Stimulated activated CD8-positive, alpha-beta memory T cell treated with anti-CD3 and anti-CD28 coated beads, Interleukin-4, amount 100 ng/mL, for 1 hour (primary cell): ENCODE measurements at places on chromosomes 3 and 15.

DNA sequence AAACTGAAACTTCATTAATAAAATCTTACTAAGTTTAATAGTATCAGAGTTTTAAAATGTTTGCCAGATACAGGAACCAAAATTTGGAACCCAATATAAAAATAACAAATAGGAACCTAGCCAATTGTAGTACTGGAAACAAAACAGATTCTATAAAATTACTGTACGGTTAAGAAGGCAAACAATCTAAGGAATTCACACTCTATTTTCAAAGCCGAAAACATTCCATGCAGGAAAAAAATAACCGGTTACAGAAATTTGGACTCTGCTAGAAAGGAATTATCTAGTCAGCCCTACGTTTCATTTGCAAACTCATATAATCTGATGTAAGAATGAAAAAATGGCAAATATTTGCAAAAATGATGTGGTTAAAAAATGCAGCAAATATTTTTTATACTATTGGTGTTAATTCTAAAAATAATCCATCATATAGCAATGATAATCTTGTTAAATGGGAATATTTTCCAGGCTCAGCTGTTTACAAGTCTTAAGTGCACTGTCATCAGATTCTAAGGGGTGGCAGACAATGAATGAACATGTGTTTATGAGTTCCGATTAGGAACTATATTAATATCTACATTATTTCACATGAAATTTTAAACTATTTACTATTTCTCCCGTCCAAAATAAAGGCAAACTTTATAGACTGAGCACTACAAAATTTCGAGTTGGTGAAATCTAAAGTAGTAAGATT lies 58.1 kb downstream of the DCBLD2 start:
- DNase-seq, result no peak

DNA sequence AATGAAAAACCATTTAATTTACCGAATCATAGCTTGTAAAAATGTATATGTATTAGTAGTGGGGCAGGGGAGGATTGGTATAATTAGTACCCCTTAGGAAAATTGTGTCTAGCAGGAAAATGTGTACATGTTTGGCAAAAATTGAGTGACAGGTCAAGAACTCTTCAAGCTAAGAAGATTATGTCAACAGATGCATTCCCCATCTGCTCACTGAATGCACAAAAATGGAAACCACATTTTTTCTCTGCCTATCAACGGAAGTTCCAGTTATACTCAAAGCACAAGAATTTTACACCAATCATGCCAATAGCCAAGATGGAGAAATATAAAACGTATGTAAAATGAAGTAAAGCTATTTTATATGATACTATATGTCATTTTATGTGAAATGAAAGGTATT lies 377.8 kb downstream of the KCNH8 start:
- no peak for DNase-seq

GRCh38 chr3:195352895-195353488 lies 82.0 kb upstream of the XXYLT1 start:
- no peak for DNase-seq

- DNase-seq, result no peak
Measured at GRCh38 chr3:24679429-24679828, 184.8 kb upstream of the THRB start.

DNA sequence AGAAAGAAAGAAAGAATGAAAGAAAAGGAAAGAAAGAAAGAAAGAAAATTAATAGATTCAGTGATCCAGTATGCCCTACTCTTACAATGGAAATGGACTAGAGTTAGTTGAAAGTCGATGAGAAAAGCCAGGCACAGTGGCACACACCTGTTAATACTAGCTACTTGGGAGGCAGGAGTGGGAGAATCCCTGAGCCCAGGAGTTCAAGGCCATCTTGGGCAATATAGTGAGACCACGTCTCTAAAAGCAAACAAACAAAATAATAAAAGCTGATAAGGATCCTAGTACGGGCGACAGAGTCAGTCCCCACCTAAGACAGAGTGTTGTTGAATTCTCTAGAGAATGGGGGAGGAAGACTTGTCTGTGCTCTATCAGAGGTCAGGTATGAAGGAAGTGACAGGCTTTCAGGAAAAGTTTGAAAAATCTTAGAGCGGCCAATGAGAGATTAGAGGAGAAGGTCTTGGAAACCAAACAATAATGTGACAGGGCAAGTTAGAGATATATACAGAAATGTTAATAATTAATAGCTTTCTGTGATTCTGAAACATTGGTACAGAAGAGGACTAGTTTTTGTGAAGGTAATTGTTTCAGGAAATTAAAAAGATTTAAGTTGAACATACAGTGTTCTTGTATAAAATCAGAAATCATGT lies 117.9 kb upstream of the PTX3 start:
- no peak for DNase-seq

DNA sequence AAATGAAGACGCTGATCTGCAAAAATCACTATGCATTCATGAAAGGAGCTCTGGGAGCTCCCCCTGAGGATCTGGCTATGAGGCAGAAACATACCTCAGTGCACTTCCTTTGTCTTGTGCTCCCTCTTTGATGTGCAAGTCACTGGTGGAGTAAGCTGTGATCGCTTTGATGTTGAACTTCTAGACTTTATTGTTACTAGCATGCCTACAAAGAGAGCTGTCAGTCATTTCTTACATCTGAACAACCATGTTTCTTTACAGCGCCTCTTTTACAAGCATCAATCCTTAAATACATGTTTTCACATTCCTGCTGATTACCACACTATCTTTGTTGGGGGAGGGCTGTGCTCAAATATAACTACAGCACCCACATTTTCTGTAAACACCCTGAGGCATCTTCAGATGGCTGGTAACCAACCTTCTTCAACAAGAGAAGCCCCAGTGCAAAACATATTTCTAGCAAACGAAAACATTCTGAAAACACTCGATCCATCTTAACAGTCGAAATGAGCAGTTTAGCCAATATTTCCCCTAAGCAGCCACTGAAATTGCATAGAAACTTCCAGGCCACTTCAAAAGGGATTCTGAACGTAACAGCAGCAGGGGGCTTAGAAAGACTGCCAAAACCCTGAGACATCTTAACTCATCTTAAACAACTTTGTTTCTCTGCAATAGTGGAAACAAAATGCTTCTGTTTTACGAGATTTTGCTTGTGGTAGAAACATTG lies 101.9 kb upstream of the ICE2 start:
- no peak for DNase-seq

- no peak for DNase-seq
Measured at GRCh38 chr3:172285844-172286243, 162.4 kb downstream of the GHSR start.

DNA sequence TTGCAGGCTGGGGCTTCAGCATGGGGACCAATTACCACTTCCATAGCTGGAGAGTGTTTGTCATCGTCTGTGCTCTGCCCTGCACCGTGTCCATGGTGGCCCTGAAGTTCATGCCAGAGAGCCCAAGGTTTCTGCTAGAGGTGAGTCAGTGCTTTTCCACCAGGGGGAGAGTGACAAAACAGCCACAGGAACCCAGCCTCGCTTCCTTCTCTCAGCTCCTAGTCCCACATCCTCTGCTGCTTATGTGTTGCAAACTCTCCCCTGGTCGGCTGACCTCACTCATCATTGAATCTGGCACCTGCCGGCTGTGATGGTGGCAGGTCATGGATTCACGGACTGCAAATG lies 158.3 kb downstream of the SV2B start:
- no peak for DNase-seq

- DNase-seq, result no peak
Measured at GRCh38 chr15:25844981-25845680, 18.0 kb downstream of the ATP10A start.

GRCh38 chr15:62603742-62604141 lies 438.7 kb upstream of the C2CD4B start:
- no peak for DNase-seq

DNA sequence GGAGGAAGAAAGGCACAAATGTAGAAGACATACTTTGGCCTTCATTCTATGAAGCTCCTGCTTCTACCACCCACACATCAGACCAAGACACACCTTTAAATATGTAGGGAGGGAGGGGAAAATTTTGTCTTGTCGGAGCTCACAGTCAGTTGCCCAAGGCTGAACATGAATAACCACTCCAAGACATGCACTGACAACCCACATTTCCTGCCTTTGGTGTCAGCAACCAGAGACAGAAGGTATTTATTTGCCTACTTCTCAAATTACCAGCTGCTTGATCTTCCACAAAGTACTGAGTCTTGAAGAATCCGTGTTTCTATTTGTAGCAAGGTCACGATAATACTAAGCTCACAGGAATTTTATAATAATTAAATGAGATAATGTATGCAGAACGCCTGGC lies 169.7 kb downstream of the KCNMB2 start:
- no peak for DNase-seq

DNA sequence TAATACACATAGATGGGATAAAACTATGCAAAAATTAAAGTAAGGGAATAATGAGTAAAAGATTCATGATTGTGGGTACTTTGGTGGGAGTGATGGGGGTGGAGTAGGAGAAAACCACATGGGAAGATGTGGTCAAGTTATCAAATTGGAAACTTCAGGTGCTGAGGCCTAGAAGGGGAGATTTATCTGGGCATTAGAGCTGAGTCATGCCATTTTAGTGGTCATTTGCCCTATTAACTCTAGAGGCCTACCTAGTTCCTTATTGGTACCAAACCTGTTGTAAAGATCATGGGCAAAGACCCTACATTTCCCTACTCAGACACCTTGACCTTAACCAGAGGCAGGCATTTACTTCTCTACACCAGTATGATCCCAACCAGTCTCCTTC lies 125.9 kb upstream of the BCL6 start:
- DNase-seq, result no peak

DNA sequence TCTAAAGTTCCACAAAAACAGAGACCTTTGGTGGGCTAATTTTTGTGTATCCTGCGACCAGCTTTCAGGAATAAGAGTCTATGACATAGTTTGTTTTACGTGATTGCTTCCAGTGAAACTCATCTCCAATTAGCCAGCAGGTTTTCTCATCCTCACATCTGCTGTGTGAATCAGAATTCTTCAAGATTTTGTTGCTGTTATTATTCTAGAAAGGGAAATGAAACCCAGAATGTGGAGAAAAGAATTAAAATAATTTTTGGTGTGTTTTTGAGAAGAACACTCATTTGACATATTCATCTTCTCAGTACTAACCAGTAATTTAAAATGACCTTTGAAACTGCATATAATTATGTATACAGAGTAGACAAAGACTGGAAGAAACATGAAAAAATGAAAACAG lies 175.9 kb downstream of the USP13 start:
- DNase-seq, result no peak

DNA sequence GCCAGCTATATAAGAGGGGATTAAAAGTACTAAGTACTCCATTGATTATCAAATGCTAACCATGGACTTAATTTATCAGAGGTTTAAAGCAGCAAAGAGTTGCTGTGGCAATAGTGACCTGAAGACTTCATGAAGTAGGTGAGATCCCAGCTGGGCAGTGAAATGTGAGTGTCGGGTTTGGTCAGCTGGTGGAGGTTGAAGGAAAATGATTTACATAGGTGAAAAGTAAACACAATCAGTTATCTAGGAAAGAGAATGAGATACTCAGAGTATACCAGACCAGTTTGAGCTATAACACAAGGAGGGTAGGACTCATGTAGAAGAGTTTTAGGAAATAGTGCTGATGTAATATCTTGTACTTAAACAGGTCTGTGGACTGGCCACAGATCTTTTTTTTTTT lies 16.5 kb upstream of the FBXO22 start:
- DNase-seq, result no peak

- DNase-seq, result no peak
Measured at GRCh38 chr3:157195965-157196364, 36.0 kb upstream of the CCNL1 start.

DNA sequence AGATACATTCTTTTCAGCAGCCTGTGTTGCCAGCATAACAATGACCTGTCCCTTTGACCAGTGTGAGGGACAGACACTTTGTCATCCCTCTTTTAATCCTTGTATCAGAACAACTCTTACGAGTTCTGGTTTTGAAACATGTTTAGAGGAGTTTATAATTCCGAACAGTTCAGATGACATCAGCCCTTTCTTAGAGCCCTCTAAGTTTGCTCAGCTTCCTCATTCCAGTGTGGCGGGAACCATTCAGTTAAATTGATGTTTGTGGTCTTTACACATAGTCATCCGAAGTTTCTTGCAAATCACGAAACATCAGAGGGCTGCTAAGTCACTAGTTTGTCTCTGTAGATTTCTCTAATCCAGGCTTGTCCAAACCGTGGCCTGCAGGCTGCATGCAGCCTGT lies 102.5 kb downstream of the AKAP13 start:
- no peak for DNase-seq

DNA sequence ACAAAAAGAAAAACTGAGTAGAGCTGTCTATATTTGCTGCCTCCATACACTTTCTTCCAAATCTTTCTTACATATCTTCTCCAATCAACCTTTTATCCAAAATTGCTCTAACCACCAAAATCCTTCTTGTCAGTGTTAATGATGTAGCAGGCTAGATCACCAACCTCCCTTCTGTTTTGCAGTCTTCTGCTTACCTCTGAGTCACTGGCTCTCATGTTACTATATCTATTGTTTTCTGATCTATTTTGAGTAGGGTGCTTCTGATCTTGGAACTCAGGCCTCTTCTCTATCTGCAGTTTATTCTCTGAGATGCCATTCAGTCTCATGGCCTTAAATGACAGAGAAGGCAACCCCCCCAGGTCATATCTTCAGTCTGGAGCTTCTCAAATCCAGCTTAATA lies 26.3 kb upstream of the AADAC start:
- DNase-seq, result no peak

DNA sequence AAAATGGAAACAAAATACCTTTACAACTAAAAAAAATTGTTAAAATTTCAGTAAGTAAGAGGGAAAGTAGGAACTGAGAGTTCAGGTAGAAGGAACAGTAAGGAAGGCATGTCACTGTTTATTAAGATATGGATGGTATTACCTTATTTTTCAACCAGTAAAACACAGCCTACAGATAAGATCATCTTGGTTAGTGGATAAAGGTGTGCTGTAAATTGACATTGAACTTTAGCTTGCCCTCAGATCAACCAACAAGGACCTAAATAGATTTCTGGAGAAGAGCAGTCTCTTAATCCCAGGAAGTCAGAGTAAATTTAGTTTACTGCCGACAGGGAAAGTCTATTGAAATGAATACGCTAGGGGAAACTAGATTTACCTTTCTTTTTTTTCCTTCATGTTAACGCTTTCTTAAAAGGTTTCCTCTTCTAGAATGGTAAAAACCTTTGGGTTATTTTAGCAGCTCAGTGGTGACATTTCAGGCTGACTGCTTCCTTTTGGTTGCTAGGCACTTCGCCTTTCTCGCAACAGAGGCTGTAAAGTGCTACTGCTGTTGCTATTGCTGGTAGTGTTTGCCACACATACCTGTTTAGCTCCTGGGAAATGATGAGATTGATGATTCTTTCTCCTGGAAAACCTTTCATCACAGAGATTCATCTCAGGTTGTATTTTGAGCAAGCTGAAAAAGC lies 12.9 kb downstream of the DZIP3 start:
- peak; percentile 6 for DNase-seq

GRCh38 chr3:21331857-21332256 lies 419.2 kb downstream of the ZNF385D start:
- DNase-seq, result no peak

GRCh38 chr3:195801251-195802183 lies 10.2 kb downstream of the MUC4 start:
- no peak for DNase-seq

DNA sequence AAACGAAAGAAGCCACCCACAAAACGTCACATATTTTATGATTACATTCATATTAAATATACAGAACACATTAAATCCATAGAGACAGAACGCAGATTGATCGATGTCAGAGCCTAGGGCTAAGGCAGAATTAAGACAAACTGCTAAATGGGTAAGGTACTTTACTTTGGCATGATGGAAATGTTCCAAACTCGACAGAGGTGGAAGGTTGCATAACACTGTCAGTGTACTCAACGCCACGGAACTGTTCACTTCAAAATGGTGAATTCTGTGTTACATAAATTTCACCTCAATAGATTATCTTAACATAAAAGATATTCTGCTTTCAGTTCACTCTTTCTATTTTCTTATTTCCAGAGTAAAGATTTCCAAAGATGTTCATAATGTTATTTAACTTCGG lies 158.4 kb downstream of the TBC1D5 start:
- no peak for DNase-seq
